ENCODE measurements at places on chromosomes 4 and X.

DNA sequence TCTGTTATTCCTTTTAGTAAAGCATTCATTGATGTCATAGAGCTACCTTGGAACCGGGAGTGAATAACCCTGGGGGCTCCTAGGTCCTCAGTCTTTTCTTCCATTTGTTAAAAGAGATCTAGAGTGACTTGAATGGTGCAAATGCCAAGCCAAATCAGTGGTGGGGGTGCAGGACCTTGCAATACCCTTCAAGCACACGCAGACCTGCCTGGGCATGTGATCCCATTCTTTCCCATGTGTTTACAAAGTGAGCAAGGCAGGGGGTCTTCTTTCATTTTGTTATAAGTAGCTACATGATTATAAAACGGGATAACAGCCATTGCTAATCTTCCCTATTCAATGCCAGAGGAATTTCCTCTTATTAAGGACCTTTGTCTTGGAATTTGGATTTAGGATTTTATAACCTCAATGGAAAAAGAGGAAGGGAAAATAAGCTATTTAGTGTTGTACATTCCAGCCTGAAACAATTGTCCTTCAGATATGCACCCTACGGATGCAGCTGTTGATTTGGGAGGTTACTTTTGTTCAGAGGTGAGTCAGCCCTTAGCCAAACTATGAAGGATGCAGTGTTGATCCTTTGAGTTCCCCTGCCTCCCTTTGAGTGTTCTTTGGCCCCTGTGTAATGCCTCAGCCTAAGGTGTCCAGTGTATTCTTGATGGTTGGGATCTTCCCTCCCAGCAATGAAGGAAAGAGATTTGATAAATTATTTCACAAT is 623.8 kb upstream of the HTR2C start:
- DNase-seq: no peak

DNA sequence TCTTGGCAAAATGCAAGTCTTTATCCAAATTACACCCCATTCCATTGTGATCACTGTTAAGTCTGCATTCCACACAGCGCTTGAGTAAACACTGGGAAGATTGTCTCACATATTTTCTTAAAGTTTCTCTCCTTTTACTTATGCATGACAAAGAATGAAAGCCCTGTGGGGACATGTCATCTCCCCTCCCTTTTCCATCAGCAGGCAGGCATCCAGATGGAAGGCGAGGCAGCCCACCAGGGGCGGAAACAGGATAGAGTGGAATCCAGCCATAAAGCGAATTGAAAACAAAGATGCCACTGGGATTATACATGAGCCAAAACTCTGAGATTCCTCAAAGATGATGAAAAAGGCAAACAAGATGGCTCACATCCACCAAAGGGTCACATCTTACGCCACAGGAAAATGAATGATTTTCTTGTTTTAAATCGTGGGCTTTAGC is 78.2 kb downstream of the AFAP1 start:
- no peak for DNase-seq

GRCh38 chr4:177483271-177483670 is 41.0 kb upstream of the AGA start:
- no peak for DNase-seq

GRCh38 chrX:40720792-40721191 is 14.6 kb downstream of the MED14 start:
- DNase-seq: no peak

DNA sequence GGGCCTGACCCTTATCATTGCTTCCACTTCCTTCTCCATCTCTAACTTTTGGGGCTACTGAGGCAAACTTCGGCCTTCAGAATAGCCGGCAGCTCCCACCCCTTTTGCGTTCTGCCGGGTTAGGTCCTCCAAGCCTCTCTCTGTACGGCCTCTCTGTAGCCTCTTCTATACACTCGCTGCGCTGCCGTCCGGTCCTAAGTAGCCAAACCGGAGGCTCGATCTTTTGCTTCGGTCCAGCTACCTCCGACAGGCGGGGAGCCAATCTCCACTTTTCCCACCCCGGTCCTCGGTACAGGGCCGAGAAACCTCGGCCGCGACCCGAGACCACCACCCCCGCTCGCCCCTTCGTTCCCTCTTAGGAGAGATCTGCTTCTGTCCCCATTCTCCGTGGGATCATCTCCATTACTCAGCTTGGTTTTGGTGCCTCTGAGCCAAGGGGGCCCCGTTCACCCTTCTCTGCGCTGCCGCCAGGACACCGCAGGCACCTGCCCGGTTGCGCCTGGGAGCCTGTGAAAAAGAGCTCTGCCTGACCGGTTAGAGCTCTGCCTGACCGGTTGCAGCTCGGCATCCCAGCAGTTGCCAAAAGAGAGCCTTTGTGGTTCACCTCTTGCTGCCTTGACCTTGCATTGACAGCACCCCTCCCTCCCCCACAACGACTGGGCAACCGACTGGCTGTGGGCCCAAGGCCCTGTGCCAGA is 1.0 kb upstream of the HTR2C start:
- DNase-seq: no peak

DNA sequence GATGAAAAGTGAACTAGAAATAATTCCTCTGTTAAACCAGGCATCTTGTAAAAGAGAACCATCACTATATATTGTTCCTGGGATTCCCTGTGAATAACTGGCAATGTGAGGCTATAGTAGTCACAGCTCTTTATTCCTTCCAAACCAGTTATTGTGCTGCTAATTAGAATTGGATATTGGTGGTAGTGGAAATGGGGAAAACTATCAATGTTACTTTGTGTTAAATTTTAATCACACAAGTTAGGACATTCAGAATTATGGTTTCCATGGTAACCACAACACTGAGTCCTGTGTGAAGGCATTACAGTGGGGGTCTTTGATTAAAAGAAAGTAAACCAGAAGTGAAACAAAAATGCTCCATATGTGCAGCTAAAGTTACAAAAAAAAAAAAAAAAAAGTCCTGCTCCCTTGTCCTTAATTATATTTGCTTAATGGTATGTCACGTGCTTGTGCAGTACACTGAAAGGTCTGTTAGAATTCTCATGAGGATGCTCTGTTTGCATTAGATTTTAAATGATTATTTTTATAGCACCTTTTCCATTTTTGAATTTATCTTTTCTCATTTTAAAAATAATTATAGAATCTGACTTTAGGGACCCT is 200.4 kb downstream of the ADGRL3 start:
- peak; percentile 20 for DNase-seq

- DNase-seq: no peak
Observed at GRCh38 chr4:119598521-119598920, 30.1 kb downstream of the PDE5A start.
